Stimulated activated naive B cell treated with anti-CD40 and anti-IgM and Interleukin-4, amounts not matched to agents 10 μg/mL and 1 μg/mL and 100 μg/mL, for 72 hours (primary cell): ENCODE measurements at places on chromosomes 4 and X.

GRCh38 chrX:129930941-129931410 is 25.0 kb downstream of the UTP14A start:
- no peak for DNase-seq

DNA sequence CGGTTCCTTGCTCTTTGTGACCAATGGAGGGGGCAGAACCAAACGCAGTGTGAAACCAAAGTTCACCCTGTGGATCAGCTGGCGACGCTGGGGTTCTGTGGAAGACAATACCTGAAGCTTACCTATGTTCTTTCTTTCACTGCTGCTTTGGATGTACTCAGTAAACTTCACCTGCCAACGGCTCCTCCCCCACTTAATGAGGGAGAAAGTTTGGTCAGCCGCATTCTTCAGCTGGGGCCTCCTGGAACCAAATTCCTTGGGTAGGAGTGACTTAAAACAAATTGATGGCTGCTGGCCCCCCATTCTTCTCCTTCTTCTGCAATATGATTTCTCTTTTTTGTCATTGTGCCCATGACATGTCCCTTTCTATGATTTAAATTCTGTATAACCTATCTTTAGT is 282.4 kb downstream of the ANK2 start:
- DNase-seq = no peak

- DNase-seq = no peak
These were observed 102.9 kb downstream of the GRXCR1 start for GRCh38 chr4:42995343-42995944.

- no peak for DNase-seq
These were observed 118.4 kb downstream of the ASB9 start for GRCh38 chrX:15151267-15152186.

GRCh38 chr4:164177153-164177552 is 576.8 kb upstream of the SMIM31 start:
- no peak for DNase-seq

DNA sequence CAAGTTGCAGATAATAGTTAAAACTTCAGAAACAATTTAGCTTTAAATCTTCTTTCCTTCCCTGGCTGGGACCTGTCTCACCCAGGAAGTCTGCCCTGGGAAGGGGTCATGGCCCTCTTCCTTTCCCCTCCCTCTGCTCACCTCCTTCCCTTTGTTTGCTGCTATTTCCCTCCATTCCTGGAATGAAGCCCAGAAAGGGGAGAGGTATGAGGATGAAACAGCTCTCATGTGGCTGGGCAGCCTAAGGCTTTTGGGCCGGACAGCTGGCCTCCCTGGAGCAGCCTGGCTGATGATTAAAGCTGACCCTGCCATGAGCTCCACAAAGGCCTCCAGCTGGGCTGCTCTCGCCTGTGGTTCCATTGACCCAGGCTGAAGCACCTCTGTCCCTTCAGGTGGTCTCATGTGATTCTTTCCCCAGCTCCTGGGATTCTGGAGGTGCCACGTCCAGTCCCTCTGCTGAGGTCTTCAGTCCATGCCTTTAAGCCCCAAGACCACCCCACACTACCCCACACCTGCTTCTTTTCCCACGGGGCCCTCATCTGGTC is 202.1 kb downstream of the PTTG2 start:
- DNase-seq = no peak

DNA sequence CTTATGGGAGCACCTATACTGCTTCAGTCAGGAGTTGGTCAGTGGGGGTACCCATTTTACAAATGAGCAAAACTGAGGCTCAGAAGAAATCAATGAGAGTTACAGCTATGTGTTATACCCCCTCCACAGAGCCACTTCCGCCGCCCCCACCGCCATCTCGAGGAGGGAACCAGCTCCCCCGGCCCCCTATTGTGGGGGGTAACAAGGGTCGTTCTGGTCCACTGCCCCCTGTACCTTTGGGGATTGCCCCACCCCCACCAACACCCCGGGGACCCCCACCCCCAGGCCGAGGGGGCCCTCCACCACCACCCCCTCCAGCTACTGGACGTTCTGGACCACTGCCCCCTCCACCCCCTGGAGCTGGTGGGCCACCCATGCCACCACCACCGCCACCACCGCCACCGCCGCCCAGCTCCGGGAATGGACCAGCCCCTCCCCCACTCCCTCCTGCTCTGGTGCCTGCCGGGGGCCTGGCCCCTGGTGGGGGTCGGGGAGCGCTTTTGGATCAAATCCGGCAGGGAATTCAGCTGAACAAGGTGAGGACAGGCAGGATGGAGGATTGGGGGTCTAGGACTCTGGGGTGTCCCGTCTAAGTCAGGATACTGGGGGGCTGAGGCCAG is 5.0 kb downstream of the WAS start:
- DNase-seq = no peak

GRCh38 chrX:103782640-103783039 is 6.0 kb downstream of the PLP1 start:
- DNase-seq = no peak

- no peak for DNase-seq
These were observed 25.0 kb downstream of the NKX6-1 start for GRCh38 chr4:84474107-84474506.

DNA sequence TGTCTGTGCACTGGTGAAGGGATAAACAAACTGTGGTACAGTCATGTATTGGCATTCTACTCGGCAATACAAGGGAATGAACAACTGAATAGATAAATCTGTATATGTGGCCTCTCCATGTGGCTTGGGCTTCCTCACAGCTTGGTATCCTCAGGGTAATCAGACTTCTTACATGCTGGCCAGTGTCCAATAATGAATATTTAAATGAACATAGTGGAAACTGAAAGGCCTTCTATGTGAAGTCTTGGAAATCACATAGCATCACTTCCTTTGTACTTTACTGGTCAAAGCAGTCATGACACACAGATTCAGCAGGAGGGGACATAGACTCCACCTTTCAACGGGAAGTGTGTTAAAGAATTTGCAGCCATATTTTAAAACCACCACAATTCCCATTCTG is 33.4 kb upstream of the GPR101 start:
- no peak for DNase-seq
